ENCODE measurements at places on chromosomes 2 and 18.

GRCh38 chr2:11082880-11083279 is 72.4 kb upstream of the SLC66A3 start:
- DNase-seq = no peak

DNA sequence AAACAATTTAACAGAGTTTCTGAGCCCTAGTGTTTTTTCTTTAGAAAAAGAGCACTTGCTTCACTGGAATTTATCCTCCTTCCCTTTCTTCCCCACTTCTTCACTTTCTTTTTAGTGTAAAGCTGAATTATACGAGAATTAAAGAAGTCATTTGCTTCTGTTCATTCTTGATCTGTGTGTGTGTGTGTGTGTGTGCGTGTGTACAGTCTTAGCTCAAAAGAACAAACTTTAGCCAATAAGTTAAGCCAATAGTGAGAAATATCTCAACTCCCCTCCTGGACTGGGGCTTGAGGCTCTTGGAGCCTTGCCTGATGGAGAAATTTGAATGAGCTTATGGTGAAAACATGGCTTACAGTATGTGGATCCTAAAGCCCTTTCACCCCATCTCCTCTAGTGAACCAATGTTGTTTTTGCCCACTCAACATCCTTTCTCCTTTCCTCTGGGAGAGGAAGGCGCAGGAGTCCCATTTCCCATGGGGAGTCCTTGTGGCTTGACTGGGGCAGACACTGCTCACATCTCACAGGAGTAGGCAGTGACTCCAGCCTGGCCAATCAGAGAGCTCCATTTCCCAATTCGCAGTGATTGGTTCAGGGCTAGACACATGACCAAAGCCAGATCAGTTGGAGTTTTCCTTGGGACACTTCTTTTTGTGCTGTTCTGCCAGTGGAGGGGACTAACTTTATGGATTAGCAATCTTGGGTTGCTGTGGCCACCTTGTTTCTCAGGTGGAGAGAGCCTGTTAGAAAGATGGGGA is 16.3 kb upstream of the MYO3B start:
- no peak for DNase-seq

- no peak for DNase-seq
Observed at GRCh38 chr2:100742277-100743254, 77.4 kb upstream of the NPAS2 start.

DNA sequence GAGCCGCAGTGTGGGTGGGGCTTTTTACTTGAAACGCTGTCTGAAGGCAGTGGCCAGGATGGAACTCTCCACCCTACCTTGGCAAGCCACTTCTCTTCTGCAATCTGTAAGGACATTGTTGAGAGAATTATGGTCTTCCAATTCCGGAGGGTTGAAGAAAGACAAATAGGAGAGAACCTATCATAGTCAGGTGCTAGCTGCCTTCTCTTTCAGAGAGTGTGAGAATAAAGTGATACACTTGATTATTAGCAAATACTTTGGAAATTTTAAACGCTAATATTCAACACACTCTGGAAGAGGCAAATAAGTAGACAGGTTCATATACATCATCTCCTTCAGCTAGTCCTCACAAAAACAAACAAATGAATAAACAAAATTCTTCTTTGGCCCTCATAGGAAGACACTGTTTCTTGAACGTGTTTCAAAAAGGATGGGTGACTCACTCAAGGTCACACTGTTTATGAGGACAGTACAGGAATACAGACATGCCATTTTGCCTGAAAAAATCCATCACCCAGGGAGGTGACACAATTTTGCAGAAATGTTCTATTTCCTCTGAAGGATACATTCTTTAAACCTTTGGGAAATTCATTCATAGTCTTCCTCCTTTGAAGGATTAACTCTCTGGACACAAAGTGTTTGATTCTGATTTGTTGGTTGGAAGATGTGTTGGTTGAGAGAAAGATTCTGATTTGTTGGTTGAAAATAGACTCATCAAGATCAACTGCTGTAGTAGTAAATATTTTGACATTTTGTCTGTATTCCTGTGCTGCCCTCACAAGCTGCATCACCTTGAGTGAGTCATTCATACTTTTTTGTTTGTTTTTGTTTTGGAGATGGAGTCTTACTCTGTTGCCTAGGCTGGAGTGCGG is 2.2 kb upstream of the IL1RN start:
- DNase-seq = no peak

DNA sequence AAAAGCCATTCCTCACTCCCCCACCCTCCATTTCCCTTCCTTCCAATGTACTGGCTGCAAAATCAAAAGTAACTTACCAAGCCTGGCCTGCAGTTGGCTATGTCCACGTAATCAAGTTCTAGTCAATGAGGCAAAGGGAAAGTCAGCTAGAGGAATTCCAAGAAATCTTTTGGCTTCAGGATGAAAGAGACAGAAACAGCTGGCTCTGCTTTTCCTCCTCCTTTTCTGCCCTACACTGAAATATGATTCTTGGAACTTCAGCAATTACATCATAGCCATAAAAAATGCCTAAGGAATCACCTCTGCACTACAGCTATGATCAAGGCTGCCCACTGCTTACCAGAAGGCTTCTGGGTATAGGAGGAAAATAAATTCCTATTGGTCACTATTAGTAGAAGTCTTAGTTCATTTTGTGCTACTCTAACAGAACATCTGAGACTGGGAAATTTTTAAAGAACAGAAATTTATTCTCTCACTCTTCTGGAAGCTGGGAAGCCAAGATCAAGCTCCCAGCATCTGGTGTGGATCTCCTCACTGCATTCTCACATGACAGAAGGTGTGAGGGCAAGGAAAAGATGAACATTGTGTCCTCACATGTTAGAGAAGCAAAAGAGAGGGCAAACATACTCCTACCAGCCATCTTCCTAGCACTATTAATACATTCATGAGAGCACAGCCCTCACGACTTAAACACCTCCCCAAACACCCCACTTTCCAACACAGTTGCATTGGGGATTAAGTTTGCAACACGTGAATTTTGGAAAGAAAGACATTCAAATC is 219.9 kb downstream of the TMX3 start:
- no peak for DNase-seq

DNA sequence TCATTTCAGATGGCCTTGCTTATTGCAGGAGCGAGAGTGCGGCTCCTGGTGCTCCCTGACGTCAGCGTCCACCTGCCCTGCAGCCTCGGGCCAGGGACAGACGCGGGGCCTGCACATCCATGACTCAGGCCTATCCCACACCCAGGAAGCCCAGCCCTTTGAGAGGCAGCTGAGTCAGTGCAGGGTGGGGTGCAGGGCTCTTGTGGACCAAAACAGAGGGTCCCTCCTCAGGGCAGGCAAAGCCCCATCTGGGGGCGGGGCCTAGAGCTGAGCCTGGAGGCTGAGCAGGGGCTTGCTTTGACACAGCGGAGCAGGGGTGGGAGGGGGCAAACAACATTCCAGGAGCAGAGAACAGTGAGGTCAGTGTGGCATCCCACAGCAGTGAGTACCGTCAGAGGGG is 7.7 kb upstream of the ARHGEF4 start:
- no peak for DNase-seq

- DNase-seq = peak; percentile 28
Observed at GRCh38 chr18:51537487-51537886, 340.0 kb upstream of the MEX3C start.
